ENCODE measurements at places on chromosomes 5 and 9.

- no peak for DNase-seq
Observed at GRCh38 chr9:78811622-78812276, 514.8 kb downstream of the PSAT1 start.

GRCh38 chr5:65468633-65469032 is 13.1 kb downstream of the ADAMTS6 start:
- DNase-seq, result no peak

- DNase-seq, result no peak
Observed at GRCh38 chr9:2489838-2490314, 131.7 kb upstream of the VLDLR start.

DNA sequence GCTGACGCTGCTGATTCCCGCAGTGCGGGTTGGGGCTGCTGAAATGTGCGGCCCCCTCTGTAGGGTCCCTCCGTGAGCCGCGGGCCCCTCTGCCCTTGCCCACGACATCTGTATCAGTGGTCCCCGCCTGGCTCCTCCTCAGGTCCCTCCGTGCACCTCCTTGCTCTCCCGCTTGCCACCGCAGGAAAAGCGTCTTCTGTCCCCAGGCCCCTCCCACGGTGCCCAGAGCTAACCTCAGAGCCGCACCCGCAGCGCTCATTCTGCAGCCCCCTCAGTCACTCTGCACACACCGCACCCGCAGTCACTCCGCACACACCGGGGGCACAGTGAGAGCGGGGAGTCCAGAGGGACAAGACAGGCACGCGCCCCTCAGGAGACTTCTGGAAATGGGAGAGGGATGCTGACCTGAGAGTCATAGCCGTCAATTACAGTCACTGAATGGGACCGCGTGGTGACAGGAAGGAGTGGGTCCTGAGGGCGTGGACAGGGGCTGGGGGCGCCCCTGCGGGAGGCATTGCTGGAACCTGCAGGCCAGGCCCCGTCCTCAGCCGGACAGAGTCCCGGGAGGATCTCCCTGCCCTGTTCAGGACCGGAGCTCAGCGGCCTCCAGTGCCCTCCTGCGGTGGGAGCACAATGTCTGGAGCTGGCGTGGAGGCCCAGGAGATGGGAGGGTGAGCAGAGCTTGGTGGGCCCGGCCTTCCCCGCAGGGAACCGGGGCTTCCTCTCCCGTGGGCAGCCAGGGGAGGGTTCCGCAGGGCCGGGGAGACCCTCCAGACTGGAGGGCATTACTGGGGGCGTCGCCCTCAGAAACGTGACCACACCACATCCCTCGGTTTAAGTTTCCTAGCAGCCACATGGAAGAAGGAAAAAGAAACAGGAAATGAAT is 66.1 kb upstream of the CTSL start:
- no peak for DNase-seq

DNA sequence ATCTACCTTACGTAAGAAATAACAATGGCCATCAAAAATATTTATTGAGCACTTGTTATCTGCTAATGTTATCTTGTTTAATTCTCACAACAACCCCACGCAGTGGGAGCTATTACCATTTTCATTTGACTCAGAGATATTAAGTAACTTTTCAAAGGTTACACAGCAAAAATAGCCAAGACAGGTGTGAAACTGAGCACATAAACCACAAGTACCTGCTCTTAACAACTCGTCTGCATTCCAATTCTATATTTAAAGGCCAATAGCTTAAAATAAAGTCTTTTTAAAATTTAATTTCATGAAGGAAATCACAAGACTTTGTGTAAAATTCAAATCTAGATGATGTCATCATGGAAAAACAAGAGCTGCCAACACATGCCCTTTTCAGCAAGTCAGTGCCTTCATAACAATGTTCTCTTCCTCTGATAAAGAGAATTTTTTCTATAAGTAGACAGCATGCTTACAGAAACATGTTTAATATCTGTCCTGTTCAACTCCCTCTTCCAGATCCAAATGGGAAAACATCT is 111.6 kb downstream of the MED10 start:
- DNase-seq, result no peak

GRCh38 chr5:91409304-91409703 is 26.2 kb upstream of the ARRDC3 start:
- no peak for DNase-seq

DNA sequence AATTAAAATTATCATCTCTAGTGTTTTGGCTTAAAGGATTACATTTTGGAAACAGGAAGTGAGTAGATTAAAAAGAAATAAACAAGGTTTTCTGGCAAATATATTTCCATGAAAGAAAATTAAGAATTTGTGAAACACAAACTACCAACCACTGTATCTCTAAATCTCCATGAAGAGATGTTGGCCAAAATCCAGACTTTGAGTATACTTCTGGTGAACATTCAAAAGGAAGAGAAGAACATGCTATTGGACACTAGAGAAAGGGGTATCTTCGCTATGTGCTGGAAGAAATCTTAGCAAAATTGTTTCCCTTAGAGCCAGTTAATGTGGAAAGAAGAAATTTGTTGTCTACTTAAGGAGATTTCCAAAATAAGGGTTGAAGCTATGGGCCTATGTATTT is 710.4 kb upstream of the CTNND2 start:
- no peak for DNase-seq

DNA sequence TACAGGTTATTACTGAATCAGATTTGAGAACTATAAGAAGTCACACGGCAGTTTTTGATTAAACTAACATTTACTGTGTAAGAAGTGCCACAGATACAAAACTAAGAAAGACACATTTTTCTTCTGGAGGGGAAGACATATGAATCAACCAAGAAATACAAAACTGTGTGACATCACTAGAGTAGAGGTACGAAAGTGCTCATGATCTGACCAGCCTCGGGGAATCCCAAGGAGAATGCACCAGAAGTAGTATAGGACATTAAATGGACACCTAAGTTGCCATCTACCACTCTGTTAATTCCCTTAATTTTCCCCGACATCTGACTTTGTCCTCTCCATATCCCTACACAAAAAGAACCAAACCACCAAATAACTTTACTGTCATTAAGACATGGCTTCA is 5.3 kb upstream of the IFNK start:
- no peak for DNase-seq

DNA sequence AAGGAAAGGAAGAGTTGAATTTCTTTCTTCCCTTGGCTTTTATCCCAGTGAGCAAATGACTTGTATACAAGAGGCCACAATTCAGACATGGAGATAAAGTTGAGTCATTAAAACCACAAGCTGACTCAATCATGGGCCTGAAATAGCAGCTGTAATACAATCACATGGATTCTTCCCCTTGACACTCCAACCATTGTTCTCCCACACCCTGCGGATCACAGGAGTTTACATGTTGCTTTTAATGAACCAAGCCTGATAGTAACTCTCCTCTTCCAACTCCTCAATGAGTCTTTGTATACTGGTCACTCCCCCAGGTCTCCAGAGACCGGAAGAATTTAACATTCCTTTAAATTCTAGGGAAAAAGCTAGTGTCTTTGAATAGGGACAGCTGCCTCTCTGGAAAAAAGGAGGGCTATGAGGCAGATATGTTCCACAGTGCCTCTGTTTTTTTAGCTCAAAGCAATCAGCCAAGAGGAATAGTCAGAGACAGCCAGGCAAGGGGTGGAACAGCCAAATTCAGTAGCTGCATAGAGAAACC is 32.4 kb downstream of the PCDHGC5 start:
- DNase-seq, result no peak

- no peak for DNase-seq
Observed at GRCh38 chr5:177327539-177328522, 16.1 kb upstream of the MXD3 start.

DNA sequence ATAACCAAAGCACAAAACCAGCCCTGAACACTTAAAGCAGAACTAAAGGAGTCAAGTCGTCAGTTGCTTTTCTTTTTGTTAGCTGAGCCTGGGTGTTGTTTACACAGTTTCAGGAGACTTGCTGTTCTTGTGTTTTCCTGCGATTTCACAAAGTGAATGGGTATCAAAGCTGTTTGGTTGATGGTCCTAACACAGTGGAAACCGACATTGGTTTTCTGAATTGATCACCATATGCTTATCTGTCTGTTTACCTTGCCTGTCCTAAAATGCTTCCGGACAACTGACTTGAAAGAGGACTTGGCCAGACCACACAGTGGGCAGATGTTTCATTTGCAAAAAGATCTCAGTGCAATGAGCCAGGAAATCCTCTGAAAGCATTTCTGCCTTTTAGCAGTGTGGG is 676.4 kb downstream of the PRELID2 start:
- no peak for DNase-seq

DNA sequence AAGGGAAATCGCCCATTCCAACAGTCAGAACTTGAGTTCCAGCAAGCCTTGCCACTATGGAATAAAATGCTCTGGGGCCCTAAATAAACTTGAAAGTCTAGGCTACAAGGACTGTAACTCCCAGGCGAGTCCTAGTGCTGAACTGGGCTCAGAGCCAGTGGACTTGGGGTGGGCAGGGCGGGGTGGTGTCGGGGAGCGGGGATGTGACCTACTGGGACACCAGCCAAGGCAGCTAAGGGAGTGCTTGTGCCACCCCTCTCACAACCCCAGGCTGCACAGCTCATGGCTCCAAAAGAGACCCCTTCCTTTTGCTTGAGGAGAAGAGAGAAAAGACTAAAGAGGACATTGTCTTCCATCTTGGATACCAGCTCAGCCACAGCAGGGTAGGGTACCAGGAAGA is 61.5 kb downstream of the MEIKIN start:
- DNase-seq, result no peak

- DNase-seq, result no peak
Observed at GRCh38 chr5:57307516-57307915, 133.7 kb downstream of the GPBP1 start.

GRCh38 chr5:68999181-68999580 is 94.6 kb upstream of the SLC30A5 start:
- DNase-seq, result no peak

DNA sequence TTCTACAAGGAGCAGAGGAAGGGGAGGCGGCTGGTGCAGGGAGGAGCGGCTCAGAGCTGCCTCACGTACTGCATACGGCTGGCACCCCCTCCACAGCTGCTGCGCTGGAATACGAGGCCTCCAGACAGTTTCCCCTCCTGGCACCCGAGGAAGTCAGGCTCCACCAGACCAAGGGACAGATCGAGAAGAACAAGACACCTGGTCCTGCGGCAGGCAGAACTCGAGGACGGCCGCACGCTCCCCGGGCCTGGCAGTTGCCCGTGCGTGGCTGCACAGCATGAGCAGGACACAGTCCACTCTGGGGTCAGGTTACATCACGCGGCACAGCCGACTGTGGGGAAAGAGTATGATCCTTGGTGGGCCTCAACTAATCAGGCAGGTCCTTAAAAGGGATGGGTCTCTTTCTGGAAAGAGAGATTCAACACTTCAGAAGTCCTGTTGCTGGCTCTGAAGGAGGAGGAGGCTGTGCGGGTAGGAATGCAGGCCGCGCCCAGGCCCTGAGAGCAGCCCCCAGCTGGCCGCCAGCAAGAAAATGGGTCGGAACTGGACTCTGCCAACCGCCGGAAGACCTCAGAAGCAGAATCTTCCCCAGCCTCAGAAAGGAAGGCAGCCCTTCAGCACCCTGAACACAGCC is 11.6 kb downstream of the UBAC1 start:
- no peak for DNase-seq

GRCh38 chr9:93679536-93680442 is 103.4 kb downstream of the PHF2 start:
- DNase-seq, result no peak

GRCh38 chr5:84450617-84451414 is 66.1 kb upstream of the EDIL3 start:
- DNase-seq, result peak; percentile 5

GRCh38 chr9:90870621-90871326 is 69.2 kb downstream of the SYK start:
- DNase-seq, result peak; percentile 48

DNA sequence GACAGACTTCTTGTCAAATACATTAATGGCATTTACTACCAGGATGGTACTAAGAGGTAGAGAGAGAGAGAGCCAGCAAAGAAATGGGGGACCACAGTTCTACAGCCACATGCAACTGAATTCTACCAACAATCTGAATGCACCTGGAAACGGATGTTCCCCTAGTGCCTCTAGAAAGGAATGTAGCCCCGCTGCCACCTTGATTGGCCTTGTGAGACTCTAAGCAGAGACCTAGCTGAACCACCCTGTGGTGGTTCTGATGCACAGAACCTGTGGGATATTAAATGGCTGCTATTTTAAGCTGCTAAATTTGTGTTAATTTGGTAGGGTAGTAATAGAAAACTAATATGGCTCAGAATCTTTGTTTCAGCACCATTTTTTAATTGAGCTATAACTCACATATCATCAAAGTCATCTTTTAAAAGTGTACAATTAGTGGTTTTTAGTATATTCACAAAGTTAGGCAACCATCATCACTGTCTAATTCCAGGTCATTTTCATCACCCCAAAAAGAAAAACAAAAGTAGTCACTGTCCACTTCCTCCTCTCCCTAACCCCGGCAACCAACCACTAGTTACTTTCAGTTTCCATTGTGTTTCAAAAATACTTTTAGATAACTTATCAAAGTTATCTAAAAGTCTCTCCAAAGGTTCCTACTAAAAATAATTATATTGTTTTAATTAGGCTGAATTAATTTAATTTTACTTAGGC is 51.7 kb downstream of the CPLANE1 start:
- DNase-seq, result peak; percentile 50

- no peak for DNase-seq
Observed at GRCh38 chr5:110873773-110874437, 135.1 kb downstream of the SLC25A46 start.

- DNase-seq, result no peak
Observed at GRCh38 chr5:93304456-93305250, 276.4 kb downstream of the NR2F1-AS1 start.

DNA sequence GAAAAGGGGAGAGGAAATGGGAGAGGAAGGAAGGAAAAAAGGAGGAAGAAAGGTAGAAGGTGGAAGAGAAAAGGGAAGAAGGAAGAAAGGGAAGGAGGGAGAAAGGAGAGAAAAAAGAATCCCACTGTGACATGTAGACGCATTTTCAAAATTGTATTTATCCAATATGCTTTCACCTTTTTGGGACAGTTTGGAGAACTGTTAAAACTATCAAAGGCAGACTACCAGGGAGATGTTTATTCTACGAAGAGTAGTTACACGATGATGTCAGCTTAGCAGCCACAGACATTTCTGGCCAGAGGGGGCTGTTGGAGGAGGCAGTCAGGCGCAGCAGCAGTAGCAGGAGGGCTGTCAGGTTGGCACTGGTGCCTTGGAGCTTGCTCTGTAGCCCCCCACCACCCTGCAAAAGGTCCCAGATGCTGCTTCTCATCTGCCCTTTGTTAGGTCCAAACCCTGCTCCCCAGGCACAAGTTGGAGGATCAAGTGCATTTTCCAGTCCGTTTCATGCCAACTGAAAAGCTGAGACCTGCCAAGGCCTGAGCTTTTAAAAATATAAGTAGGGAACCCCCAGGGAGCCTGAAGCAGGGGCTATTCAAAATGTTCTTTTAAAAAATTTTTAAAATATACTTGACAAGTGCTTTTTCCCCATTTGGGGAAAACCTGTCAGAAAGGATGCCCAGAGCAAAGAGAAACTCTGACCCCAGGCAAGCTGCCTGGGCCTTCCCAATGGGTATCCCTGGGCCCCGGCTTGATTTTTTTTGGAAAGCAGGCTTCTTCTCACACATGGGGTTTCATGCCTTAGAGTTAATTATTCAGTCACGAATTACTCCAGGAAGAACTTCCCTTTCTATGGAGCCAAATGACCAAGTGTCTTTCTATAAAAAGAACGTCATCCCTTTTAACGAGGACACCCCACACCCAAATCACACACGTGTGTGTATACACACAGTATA is 203.3 kb downstream of the SLIT3 start:
- DNase-seq, result no peak

- DNase-seq, result peak; percentile 44
Observed at GRCh38 chr5:115831163-115831768, 10.1 kb downstream of the ATG12 start.

- no peak for DNase-seq
Observed at GRCh38 chr5:126793097-126793496, 16.2 kb downstream of the LMNB1 start.
